Nucleus accumbens (tissue), 56 donors: ENCODE measurements at places on chromosomes 5 and 9.

DNA sequence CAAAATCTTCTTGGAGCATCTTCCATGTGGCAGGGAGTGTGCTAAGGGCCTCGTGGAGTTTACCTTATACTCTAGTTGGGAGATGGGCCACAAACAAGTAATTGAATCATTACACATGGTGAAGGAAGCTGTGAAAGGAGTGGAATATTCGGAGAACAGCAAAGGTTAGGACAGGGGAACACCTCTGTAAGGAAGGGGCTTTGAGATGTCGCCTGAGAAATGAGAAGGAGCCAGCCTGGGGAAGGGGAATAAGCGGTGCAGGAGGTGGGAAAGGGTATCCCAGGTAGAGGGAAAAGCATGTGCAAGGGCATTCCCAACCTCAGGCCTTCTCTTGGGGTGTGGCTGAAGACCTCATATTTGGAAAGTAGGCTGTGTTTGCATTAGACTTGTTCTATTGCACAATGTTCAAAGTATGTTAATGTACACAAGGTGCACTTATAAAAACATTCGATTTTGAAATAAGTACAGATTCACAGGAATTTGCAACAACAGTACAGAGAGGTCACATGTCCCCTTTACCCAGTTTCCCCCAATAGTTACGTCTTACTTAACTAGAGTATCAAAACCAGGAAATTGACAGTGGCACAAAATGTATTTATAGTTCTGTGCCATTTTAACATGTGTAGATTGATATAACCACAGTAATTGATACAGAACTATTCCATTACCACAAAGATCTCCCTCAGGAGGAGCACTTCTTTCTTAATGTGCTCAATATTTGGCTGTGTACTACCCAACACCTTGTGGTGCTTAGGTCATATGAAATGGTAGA, 2.4 kb upstream of the STOM start:
- no peak for DNase-seq

DNA sequence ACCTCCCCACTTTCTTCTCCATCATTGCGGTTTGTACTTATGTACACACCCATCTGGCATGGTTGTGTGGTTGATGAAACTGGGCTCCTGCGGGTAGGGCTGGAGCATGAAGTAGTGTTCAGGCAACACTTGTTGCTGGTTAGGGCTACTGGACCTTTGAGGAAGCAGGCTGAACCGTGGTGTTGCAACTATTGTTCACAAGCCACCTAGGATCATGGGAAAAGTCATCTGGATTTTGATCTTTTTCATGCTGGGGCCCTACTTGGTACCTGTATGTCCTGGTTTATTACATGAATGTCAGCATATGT, 40.1 kb upstream of the TIFAB start:
- DNase-seq: no peak

GRCh38 chr5:174807471-174807870, 83.1 kb downstream of the MSX2 start:
- DNase-seq: no peak

GRCh38 chr5:158801893-158802292, 297.8 kb downstream of the EBF1 start:
- DNase-seq: no peak

DNA sequence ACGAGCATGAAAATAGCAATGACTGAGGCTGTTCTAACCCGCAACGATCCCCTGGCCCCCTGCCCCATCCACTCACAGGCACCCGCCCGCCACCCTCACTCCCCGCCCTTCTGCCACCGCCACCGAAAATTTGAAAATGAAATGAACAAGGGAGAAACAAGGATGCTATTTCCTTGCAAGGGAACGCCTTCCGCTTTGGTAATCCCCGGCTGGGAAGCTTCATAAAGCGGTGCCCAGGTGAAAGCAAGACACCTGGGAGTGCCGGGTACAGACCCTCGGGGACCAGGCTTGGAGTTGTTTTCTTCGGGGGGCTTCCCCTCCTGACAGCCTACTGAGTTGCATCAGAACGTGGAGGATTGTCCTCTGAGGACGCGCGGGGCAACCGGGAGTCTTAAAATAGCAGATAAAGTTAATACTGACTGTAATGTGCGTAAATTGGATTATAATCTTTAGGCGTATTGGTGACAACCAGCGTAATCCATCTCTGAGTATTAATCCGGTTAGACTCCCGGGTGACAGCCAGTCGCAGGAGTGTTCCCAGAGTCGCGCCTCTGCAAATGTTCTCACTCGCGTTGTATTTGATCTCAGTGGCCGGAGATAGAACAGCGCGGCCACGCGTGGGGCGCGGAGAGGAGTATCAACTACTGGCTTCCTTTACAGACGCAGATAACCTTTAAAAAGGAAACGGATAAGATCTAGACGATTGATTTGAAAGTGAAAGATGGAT, 885 bp upstream of the MLLT3 start:
- DNase-seq: no peak
